ENCODE measurements at places on chromosomes 1 and 21.

- no peak for DNase-seq
Observed at GRCh38 chr1:55069280-55069679, 29.9 kb downstream of the PCSK9 start.

GRCh38 chr1:40751802-40752201 lies 31.8 kb upstream of the KCNQ4 start:
- no peak for DNase-seq

DNA sequence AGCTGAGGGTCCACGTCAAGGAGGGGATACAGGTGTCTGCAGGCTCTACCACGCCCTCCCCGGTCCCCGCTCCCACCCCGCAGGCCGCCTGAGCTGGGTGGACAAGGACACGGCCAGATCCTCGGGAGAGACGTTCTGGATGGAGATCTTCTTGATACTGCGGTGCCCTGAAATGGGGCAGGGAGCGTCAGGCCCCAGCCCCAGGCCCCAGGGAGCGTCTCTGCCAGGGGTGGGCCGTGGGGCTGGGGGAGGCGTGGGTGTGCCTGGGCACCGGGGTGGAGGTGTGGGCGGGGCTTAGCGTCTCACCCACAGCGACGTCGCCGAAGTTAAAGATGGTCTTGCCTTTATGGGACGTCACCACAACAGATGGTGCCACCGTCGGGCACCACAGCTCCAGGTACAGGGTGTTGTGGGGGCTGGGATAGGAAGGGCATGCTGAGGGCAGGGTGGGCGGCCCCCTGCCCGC lies 7.3 kb upstream of the TMEM52 start:
- DNase-seq = no peak

GRCh38 chr21:29323189-29323588 lies 24.5 kb downstream of the BACH1 start:
- DNase-seq = no peak

GRCh38 chr1:6348511-6349191 lies 44.9 kb downstream of the ACOT7 start:
- DNase-seq = no peak

DNA sequence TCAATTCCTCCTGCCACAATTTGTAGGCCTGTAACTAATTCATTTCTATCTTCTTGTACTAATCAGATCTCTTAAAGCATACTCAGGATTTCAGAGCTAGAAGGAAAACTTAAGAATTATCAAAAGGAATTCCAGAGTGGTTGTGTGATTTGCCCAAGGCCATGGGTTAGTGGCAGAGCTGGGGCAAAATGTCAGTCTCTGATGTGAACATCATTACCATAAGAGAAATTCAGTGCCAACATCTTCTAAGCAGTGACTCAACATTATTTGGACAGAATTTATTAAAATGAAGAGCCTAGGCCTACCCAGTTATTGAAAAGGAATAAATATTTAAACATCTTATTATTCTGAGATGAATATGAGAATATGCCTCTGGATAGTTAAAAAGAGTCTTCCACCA lies 14.5 kb downstream of the ST6GALNAC5 start:
- no peak for DNase-seq

- DNase-seq = no peak
Observed at GRCh38 chr1:206581571-206581981, 30.7 kb downstream of the EIF2D start.

DNA sequence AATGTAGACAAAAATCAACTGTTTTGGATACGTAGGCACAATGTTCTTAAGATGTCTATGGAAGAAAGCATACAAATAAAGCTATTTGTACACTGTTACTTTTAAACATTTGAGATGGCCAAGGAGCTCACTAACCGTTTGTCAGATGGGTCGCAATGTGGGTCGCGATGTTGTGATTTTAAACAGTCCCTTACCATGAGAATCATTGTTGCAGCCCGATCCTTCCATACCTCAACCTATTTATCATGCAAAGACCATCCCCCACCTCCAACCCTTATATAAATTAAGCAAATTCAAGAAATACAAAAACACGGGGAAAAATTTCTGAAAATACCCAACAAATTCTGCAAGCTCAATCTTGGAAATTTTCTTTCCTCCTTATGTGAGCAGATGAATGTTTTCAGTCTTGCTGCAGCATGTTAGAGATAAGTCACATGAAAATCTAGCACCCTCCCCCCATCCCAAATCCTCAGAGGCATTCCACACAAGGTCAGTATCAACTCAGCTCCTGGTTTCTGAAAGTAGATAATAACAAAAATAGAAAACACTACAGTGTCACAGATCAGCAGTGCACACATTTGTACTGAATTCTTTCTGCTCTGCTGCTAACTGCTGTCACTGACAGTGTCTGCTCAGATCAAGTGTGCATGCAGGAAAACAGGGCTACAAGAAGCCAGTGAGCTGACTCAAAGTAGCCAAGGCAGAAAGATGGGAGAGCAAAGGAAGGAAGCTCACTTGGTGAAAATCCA lies 92.9 kb upstream of the TTC39A start:
- no peak for DNase-seq

- DNase-seq = no peak
Observed at GRCh38 chr1:240008298-240008697, 83.4 kb upstream of the FMN2 start.

DNA sequence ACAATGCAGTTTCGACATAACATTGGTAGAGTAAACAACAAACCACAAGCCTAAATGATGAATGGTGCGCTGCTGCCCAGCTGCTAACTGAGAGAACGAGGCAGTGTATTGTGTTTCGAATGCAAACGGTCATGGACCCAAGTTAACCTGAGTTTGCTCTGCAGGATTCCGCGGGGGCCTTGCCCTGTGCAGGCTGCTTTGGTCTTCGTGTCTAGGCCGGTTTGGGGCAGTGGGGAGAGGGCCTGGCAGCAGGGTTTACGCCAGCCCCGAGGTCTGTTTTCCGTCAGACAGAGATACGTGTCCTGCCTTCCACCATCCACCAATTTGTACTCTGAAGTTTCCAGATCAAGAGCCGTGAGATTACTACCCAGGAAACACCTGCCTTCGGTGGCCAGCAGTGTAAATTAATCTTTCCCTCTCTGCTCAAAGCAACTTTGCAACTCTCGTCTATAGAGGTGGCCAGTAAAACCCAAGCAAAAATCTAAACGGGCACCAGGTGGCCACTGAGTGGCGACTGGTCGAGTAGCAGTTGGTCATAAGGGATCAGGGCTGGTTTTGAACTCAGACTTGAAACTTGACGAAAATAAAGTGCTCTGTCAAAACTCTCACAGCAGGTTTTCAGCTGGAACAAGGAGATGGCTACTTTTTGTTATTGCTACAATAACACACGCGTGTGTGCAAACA lies 6.3 kb upstream of the PRDM15 start:
- DNase-seq = no peak

DNA sequence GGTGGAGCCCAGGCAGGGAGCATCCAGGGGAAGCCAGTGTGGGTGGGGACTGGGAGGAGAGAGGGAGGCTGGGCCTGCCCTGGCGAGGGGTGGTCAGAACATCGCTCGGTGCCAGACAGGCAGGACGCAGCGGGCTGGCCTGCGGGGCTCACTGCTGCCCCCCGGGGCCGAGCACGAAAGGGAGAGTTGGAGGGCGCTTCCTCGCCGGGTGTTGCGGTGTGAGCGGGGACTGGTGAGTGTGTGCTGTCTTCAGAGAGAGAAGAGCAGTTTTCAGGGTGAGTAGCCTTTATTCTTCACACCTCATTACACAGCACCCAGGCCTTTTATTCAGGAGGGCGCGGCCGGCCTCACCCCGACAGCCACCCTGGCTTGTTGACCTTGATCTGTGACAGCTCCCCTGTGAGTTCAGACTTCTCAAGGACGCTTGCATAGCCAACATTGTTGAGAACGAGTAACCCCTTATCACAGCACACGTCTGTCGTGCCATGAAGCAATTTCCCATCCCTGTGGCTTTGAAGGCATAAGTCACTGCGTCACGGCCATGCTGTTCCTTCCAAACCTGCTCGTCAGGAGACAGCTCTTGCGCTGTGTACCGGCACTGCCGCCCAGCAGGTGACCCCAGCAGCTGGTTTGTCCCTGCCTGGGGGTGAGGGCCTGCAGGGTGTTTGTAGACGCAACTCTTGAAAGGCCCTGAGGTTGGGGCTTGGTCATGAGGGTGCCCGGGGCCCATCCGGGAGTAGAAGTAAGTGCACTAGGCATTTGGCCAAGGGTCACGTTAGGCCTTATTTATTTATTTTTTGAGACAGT lies 54.6 kb downstream of the PRKCZ start:
- DNase-seq = no peak

GRCh38 chr1:117674521-117675400 lies 68.9 kb downstream of the TENT5C start:
- DNase-seq = no peak

- DNase-seq = no peak
Observed at GRCh38 chr21:41245509-41246135, 71.0 kb upstream of the FAM3B start.

DNA sequence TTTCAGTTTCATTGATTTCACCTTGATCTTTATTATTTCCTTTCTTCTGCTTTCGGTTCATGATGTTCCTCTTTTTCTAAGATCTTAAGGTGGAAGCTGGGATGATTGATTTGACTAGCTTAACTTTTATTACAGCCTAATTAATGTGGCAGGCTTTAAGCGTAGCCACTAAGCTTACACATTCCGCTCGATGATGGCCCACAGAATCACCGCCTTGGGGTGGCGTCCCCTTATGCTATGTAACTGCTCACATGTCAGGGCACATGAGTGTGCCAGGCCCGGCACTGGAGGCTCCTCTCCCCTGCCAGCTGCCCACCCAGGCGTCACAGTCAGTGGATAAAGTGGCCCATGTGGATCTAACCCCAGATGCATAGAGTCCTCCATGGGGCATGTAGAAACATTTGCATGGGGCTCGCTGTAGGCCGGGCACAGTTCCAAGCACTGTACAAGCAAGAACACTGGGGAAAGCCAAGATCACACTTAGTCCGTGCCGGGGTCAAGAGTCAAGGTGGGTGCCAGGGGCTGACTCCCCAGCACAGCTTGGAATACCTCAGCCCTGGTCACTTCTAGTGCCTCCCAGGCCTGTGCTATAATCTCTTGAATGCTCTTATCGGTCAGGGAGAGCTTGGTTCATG lies 41.7 kb downstream of the PKNOX1 start:
- no peak for DNase-seq

- DNase-seq = no peak
Observed at GRCh38 chr1:204113896-204114295, 37.9 kb downstream of the ETNK2 start.

GRCh38 chr1:85579622-85580021 lies 939 bp upstream of the CCN1 start:
- no peak for DNase-seq

- no peak for DNase-seq
Observed at GRCh38 chr1:228374711-228375577, 31.7 kb downstream of the TRIM11 start.

DNA sequence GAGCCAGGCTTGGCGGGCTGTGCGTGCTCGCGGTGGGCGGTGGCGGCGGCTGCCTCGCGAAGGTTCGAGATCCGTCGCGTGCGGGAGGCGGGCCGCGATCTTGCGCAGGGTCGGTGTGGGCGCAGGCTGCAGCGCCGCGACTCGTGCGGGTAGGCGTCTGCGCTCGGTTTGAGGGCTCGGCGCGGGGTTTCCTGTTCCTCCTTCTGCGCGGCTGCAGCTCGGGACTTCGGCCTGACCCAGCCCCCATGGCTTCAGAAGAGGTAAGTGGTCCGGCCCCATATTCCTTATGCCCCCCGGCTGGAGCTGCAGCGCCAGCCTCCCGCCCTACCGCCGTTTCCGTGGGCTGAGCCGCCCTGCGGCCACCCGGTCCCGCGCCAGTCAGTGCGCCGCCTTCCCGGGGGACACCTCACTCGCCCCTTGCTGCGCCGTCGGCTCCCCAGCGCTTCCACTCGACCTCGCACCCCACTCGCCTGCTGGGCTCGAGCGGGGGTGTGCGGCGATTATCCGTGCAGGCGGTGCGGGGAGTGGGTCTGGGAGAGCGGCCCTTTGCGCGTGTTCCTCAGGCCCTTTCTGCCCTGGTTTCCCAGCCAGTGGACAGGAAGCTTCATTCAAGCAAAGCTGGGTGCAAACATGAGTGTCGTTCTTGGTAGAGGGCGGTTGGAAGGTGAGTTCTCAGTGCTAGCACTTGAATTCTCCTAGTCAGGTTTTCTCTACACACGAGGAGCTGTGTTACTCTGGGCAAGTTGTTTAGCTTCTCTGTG lies at the start of gene CACYBP:
TSS of gene CACYBP (plus strand) at position 12 of the 761 bp plus-strand sequence. CDS start at position 246, 234 bp downstream.
- peak; percentile 17 for DNase-seq

DNA sequence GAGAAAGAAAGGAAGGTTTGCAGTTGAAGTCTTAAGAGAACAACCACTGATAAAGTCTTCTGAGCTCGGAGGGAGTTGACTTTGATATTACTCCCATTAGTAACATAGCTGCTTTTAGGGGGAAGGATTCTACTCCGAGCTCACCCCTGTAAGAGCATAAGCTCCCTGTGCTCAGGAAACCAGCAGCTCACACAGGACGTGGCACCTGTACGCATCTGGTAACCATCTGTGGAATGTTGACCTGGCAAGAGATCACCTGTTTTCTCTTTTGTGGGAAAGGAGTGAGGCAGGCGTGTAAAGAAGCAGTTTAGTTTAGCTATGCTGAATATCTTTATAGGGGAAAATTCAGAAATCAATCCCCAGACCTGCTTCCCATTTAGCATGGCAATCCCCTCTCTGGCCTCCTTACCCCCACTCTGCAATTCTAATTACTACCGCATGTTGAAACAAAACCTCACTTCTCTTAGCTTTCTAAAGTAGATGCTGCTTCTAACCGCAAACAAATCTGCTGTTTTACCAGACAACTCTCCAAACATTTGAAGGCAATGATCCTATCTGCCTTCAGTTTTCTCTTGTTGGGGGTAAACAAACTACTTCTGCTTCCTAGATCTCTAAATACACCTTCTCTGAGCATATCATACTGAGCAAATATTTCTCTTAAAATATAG lies 121.8 kb upstream of the KCNK1 start:
- no peak for DNase-seq

GRCh38 chr1:76095802-76096201 lies 21.3 kb downstream of the ST6GALNAC3 start:
- DNase-seq = no peak

DNA sequence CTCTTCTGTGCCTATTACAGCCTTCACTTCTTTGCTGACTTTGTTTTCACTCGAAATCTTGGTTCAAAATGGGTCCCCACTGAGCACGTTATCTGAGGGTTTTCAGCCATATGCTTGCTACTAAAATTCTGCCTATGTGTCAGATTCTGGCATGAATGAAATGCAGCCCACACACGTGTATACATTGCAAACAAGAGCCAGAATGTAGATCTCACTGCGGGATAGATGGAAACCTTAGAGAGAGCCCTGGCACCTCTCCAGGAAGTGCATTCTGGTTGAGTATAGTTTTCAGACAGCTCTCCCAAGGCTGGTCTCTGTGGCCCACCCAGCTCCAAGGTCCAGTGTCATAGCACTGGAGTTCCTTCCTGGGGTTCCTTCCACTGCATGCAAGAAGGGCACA lies 234.7 kb upstream of the GJB5 start:
- no peak for DNase-seq

- DNase-seq = peak; percentile 30
Observed at GRCh38 chr1:9426291-9426711, 113.0 kb upstream of the SLC25A33 start.

GRCh38 chr1:212862111-212862690 lies 4.1 kb downstream of the FLVCR1 start:
- no peak for DNase-seq
